Activated T-cell treated with anti-CD3 and anti-CD28 coated beads for 1 hour (primary cell): ENCODE measurements at places on chromosomes 11 and 22.

GRCh38 chr11:86192519-86193257 is 51.9 kb upstream of the EED start:
- DNase-seq = no peak

DNA sequence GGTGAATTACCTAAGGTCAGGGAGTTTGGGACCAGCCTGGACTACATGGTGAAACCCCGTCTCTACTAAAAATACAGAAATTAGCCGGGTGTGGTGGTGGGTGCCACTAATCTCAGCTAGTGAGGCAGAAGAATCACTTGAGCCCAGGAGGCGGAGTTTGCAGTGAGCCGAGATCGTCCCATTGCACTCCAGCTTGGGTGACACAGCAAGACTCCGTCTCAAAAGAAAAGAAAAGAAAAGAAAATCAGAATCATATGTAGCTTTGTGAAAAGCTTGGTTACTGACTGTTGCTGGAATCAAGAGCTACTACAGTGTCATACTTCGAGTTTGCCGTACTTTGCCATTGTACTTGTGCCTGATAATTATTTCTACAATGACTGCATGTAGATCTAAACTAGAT is 4.2 kb upstream of the TMEM135 start:
- no peak for DNase-seq

DNA sequence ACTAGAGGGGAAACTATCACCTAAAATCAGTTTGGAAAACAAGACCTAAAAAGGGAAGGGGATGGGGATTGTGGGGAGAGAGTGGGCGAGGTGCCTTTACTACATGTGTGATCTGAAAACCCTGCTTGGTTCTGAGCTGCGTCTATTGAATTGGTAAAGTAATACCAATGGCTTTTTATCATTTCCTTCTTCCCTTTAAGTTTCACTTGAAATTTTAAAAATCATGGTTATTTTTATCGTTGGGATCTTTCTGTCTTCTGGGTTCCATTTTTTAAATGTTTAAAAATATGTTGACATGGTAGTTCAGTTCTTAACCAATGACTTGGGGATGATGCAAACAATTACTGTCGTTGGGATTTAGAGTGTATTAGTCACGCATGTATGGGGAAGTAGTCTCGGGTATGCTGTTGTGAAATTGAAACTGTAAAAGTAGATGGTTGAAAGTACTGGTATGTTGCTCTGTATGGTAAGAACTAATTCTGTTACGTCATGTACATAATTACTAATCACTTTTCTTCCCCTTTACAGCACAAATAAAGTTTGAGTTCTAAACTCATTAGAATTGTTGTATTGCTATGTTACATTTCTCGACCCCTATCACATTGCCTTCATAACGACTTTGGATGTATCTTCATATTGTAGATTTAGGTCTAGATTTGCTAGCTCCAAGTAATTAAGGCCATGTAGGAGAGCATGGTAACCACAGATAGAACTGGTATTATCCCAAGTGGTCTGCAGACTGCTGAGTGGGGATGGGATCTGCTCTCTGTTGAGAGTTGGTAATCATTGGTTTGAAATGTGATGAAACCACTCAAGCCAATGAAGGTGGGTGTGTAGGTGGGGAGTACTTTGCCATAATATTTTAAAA is 3.6 kb downstream of the NEAT1 start:
- no peak for DNase-seq

GRCh38 chr11:75576499-75576918 is 14.5 kb downstream of the SERPINH1 start:
- no peak for DNase-seq

GRCh38 chr11:105719073-105719822 is 109.4 kb downstream of the GRIA4 start:
- no peak for DNase-seq
